SW 1271 (cell line): ENCODE measurements at places on chromosomes 3 and 15.

GRCh38 chr3:179268400-179269051 lies 17.6 kb upstream of the KCNMB3 start:
- no peak for DNase-seq

DNA sequence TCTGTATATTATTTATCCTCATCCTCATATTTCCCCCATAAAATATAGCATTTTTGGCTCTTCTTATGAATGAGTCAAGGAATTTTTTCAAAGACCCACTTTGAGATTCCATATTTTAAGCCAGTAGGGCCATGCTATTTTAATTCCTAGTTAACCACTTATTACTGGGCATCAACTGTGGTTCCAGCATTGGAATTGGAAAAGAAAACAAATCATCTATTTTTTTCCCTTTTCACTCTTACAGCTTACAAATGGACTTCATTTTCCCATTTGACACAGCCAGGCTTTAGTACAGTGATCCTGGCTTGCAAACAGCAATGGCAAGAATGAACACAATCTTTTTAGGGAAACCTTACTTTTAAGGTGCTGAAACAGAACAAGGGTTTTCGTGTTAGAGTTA lies 19.4 kb upstream of the PLCL2 start:
- no peak for DNase-seq

DNA sequence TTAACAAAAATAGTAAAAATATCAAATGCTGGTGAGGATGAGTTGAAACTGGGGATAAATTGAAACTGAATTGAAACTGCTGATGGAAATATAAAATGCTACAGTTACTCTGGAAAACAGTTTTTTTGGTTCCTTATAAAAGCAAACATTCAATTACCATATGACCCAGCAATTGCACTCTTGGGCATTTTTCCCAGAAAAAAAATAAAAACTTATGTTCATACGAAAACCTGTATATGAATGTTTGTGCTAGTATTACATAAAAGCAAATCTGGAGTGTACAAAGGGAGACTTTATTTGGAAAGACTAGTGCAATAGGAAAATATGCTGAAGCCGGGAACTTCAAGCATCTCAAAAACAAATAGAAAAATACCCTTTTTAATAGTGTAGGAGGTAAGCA lies 857.9 kb upstream of the CADM2 start:
- DNase-seq: no peak

DNA sequence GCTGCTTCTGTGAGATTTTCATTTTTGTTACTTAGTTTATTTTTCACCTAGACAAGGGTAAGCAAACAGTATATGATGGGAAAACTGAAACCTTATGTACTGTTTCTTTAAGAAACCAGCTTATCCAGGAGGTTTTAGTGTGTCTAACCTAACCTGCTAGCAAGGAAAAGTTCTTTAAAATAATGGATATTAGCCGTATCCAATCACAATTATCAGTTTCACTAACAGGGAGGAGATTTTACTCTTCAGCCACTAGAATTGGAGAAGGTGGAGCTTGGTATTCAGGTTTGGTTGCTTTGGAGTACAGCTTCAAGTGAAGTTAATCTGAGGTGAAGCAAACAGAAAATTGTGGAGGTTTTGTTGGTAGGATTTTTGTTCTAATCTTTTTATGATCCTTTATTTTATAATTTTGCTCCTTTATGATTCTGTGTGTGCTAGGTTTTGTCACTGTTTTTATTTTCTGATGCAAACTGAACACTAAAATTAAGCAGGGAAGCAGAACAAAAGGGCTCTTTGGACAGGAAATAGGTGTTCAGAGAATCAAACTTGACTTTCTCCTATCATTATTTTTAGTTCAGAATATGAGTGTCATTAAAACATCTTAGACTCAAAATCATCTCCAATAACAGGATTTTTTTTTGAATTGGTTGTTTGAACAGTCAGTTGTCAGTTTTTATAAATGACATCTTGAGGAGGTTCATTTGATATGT lies 13.0 kb downstream of the ZFAND6 start:
- peak; percentile 83 for DNase-seq

DNA sequence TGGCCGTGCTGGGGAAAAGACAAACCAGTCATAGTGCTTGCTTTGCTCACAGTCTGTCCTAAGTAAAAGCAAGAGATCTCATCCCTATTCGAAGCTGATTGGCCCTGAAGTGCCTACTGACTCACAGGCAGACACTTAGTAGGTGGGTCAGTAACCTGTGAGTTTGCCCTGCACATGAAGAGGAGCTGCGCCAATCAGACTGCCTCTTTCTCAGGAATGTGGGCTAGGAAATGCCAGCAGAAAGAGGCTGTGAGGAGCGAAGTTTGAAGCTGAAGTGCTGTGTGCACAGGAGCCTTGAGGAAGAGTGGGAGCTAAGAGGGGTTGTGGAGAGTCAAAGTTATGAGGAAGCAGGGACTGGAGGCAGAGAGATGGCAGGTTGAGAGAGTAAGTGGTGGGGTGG lies 126.8 kb downstream of the IL20RB start:
- DNase-seq: no peak

- no peak for DNase-seq
Measured at GRCh38 chr3:133457465-133458067, 57.7 kb downstream of the BFSP2 start.

DNA sequence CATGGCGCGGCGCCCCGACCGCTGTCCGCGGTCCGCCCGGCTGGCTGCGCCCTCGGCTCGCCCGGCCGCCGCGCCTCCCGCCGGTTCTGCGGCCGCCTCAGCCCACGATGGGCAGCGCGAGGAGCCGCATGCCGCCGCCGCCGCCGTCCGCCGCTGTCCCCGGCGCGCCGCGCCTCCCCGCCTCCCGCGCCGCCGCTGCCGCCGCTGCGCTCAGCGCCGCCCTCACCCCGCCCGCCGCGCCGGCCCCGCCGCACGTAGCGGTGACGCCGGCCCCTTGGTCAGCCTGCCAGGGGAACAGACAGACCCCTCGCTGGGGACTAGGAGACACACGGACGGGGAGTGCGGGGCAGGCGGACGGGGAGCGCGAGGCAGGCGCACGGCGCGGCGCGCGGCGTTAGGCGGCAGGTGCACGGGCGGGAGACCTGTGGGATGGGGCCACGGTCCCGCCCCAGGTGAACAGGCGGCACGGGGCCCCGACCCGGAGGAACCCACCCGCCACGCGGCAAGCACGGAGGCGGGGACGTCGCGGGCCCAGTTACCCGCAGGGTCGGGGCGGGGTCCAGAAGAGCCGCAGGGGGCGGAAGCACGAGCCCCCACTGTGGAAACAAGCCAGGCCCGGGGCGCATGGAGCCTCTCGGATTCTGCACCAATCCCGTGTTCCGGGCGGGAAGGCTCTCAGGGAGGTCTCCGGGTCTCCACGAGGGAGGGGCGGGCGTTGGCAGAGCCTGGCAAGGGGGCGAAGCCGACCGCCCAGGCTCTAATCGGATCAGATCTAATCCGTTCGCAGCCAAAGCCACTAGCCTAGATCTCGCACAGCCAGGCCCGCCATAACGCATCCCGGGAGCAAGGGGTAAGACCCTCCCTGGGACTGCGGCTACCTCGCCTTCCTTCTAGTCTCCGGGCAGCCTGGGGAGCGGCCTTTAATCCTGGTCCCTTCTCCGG lies at the start of gene CSPG5:
TSS of gene CSPG5 (minus strand) at position 175 of the 942 bp plus-strand sequence. CDS start at position 3, 172 bp downstream.
- no peak for DNase-seq

DNA sequence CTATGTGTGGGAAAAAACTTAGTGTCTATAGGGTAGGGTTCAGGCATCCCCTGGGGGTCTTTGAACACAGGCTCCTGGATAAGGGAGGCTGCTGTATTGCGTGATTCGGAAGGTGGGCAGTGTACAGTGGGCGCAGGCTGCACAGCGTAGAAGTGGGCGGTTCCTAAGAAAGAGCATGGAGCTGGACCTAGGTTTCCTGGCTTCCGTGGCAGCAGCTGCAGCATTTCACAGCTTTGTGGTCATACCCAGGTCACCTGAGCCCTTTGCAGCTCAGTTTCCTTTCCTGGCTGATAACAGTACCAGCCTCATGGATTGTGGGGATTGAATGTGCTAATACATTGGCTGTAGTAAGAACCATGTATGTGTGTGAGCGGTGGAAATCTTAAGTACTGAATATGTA lies 22.2 kb downstream of the CFAP100 start:
- DNase-seq: no peak

DNA sequence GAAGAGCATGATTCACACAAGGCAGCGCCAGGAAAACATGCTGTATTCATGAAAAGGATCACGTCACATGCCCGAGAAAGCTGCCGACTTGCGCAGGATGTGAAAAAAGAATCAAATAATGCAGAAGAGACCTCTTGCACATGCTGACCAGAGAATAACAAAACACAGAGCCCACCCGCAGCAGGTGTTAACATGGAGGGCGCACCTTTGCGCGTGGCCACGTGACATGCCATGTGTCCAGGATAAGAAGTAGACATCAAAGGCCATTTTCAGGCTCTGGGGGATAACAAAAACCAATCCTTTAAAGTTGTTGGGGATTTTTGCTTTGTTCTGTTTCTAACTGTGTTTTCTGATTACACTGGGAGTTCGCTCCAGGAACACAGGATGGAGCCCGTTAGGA lies 1332.8 kb downstream of the ZPLD1 start:
- DNase-seq: no peak

DNA sequence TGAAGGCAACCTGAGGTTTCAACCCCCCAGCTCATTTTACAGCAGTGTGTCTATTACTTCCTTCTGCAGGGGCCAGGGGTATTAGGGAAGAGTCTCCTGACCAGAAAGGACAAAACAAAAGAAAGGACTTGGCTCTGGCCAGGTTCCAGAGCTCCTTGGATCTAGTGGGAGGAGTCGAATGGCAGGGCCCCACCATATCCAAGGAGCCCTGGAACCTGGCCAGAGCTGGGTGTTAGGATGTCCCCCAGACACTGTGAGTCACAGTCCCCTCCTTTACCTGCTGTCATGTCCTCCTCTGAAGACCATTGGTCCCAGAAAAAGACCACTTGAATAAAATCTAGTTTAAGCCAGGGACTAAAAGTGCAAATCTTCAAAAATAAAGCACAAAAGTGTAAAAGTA lies 113.2 kb downstream of the EEFSEC start:
- DNase-seq: no peak

GRCh38 chr3:162111861-162112260 lies 615.3 kb downstream of the OTOL1 start:
- no peak for DNase-seq

GRCh38 chr3:144127700-144128099 lies 156.1 kb downstream of the DIPK2A start:
- DNase-seq: no peak

- no peak for DNase-seq
Measured at GRCh38 chr15:74906067-74906449, 593 bp downstream of the FAM219B start.

DNA sequence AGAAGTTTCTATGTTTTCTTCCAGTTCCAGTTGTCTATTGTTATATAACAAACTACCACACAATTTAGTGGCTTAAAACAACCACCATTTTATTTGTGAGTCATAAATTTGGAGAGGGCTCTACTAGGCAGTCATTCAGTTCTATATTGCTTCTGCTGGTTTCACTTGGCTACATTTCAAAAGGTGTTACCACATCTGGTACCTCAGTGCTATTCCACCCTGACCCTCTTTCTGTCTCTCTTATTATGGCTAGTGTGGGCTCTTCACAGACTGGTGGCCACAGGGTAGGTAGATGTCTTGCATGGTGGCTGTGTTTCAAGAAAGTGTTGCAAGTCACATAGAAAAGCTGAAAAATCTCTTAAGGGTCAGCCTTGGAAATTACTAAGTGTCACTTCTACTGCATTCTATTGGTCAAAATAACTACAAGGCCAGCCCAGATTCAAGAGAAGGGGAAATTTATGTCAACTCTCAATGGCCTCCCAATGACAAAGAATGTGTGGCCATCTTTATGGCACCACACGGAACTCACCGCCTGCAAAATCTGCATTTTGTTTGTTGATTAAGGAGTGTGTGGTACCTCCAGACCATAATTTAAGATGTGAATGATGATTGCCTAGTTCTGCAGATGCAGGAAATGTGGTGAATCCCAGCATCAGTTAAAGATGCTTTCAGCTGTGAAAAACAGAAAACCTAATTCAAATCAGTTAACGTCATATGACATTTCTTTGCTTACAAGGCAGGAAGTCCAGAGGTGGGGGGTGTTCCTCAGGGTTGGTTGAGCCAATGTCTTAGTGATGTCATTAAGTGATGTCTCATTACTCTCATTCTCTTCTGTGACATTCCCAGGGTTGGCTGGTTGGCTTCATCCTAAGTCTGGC lies 105.8 kb upstream of the RASGRP1 start:
- no peak for DNase-seq

DNA sequence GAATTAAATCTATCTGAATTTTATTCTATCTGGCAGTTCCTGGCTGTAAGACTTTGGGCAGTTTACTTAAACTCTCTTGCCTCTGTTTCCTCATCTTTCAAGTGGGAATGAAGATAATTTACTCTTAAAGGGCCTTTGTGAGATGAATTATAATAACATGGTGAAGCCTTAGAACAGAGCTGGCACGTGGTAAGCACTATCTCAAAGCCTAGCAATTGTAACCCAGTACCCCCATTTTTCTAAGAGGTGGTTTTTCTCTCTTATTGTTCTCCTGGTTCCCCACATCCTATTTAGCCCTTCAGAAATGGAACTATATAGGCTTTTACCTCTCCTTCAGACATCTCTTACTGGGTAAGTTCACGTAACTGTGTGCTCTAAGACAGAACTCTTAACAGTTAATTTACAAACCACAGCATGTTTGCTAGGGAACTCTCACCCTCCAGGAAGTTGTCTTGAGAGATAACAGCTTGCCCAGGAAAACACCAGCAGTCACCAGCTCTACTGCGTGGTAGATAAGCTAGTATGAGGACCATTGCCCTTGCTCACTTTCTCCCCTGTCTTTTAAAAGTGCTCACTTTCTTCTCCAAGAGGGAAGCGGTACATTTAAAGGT lies 12.3 kb upstream of the CRBN start:
- no peak for DNase-seq

DNA sequence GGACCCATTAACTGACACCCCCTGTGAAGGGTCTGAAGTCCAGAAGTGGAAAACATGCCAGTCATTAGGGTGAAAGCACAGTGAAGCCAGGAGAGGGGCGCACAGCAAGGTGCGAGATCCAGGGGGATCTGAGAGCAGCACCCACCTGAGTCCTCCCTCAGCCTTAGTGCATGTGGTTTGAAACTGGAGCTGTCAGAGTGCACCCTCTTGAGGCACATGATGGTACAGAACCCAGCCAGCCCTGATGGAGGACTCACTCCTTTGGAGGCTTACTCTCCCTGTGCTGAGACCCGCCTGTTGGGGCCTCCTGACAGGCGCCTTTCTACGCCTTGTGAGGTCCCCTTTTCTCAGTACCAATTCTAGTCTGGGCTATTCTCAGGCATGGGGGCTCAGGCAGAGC lies 77.8 kb downstream of the IL20RB start:
- DNase-seq: peak; percentile 15

DNA sequence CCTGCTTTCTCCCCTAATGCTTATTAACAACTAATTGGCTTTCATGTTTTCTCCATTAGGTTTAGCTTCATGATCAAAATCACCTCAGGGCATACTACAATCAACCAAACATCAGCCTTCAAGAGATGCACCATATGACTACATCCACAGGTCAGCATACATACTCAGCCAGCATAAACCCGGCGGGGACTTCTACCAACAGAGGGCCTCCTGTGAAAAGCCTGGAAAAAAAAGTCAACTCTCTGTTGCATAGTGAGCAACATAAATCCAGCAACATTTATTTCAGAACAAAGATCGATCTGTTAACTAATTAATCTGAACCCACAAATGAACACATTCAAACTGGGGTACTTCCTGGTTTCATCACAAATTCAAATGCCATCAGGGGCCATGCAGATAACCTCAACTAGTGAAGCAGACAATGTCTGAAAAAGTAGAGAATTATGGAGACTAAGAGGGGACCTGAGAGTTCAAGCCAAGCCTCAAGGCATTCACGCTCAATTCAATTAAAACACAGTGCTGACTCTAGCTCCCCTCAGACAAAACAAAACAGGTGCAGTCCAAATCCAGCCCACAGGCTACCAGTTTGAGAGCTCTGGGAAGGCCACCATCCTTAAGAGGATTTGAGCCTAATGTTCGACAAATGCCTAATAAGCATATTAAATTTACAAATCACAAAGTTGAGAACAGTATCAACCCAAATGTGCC lies 124.5 kb downstream of the MAGI1 start:
- peak; percentile 5 for DNase-seq
